Midbrain (tissue), 1 donor: ENCODE measurements at places on chromosomes 16 and 17.

GRCh38 chr17:80423536-80424225 is 8.7 kb downstream of the ENDOV start:
- DNase-seq = no peak

GRCh38 chr16:55949518-55949917 is 74.3 kb upstream of the CES5A start:
- no peak for DNase-seq

GRCh38 chr17:39270923-39271322 is 45.2 kb upstream of the STAC2 start:
- no peak for DNase-seq

DNA sequence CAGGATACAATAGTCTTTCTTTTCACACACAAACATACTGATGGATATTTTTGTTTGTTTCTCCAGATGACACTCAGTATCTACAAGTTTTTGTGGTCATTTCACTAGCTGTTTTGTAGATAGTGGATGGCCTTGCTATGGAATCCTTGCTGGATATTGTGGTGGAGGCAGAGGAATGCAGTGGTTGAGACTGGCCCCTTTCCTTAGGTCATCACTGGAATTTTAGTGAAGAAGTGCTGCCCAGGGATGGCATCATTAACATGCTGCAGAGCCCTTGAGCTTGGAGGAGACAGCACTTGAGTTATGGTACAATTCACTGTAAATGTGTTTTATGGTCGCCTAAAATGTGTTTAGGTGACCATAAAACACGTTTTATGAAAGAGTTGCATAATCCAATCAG is 455.9 kb upstream of the HSBP1 start:
- DNase-seq = no peak

GRCh38 chr17:13266606-13267005 is 248.8 kb upstream of the ELAC2 start:
- no peak for DNase-seq

DNA sequence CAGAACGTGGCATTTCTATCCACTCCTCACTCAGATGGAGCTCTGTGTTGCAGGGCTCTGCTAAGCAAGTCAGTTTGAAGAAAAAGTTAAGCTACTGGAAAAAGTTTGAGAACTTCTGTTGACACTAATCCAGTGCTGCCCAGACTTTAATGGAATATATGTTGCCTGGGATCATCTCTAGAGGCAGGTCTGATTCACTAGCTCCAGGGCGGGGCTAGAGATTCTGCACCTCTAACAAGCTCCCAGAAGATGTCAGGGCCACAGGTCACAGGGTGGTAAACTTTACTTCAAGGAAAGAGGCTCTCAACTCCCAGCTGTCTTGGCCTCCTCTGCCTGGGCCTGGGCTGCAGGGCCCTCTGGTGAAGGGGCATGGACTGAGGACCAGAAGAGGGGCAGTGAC is 6.8 kb downstream of the TTYH2 start:
- no peak for DNase-seq

DNA sequence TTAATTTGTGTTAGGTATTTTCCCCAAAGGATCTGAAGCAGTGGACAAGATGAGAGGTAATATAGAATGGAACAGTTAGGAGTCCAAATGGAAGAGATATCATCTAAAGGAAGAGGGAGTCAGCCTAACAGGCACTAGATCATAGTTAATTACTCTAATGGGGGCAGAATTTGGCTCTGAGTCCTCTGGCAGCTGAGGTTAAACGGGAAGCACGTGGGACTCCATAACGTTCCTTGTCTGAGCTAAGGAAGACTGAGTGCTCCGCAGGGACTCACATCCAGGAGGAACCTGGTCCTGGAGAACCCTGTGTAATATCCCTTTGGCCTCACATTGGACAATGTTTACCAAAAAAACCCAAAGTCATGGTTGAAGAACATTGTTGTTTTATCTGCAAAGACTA is 46.6 kb upstream of the TEX2 start:
- no peak for DNase-seq

GRCh38 chr17:17402558-17402957 is 74.2 kb upstream of the MED9 start:
- no peak for DNase-seq
